NCI-H146 (cell line): ENCODE measurements at places on chromosomes 12 and 14.

GRCh38 chr12:69023840-69024239 is 90.9 kb upstream of the CPM start:
- DNase-seq = no peak

DNA sequence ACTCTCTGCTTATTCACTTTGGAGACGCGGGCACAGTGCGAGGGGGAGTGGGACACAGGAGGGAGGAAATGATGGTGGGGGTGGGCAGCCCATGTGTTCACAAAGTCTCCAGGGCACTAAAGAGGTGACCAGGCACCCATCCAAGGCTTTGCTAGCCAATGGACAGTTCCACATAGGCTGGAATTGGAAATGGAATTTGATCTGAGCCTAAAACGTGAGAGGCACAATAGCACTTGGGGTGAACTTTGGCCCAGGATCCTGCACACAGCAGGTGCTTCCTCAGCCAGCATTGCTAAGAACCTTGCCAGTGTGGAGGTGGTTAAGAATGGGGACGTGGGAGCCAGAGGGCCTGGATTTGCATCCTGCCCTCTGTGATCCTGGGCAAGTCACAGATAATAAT is 193.8 kb downstream of the CHST11 start:
- DNase-seq = no peak

DNA sequence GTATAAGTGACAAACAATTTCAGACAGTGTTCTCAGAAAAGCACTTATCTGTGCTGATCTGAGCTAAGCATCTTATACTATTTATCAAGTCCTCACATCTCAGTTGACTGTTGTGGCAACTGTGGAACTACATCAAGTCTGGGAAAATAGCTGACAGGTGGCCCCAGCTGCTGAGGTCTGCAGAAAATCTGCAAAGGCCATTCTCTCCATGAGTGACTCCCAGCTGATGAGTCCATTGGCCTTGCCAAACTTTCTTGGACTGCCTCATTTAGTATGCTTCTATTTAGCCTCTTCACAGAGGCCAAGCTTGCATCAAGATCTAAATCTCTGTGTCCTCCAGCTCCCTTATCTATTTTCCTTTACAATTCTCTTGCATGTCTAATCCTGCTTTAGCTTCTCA is 174.5 kb upstream of the RBM19 start:
- no peak for DNase-seq

DNA sequence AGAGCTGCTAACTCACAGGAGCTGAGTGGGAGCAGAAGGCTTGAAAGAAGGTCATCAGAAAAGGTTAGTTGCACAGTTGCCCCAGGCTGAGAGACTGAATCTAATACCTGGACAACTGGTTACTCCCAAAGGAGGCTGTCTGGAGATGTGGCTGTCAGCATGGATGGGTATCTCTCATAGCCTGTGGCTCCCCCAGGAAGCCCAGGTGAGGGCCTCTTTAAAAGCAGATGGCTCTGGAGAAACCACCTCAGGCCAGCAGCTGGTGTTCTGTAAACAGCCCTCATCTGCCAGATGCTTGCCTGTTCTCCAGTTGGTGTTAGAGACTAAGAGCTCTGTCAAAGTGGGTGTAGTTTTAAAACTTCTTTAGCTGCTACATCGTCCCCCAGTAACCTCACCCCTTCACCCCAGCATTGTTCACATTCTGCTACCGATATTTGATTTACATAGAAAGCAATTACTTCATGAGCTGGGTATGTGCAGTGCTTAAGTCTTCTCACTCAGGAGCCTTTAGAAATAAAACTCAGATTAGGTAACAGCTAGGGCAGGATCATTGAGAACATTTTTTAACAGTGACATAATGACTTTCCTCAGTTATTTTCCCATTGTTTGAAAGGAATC is 25.8 kb downstream of the DACT1 start:
- DNase-seq = peak; percentile 94

DNA sequence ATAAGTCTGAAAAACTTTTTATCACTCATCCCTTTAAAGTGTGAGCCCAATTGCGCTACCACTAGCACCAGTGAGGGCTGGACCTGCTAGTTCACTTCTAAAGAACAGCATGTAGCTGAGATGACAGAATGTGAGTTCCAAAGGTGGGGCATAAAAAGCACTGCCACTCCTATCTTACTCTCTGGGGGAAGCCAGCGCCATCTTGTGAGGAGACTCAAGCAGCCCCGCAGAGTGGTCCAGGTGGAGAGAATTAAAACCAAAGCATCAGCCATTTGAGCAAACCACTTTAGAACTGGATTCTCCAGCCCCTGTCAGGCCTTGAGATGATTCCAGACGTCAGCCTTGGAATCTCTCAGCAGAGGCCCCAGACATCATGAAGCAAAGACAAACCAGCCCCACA is 39.9 kb downstream of the TMEM132D start:
- no peak for DNase-seq

- DNase-seq = no peak
These were observed 6.2 kb upstream of the KRT84 start for GRCh38 chr12:52391618-52392002.

- no peak for DNase-seq
These were observed 21.4 kb upstream of the HECTD1 start for GRCh38 chr14:31229009-31229408.

DNA sequence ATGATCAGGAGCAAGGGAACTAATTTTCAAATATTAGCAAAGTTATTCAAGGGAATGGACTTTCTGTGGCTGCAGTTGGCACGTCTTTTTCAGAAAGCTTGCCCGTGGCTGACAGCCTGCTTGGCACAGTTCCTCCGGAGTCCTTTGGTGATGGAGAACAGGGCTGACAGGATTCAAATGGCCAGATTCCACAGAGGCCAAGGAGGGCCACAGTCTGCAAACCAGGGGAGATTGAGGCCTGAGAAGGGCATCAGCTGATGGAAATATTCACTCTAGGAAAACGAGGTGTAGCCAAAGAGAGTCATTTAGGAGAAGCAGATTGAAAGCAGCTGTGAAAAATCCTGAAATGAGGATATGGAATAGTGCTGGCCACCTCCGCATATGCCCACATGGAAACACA is 178.3 kb downstream of the EMP1 start:
- DNase-seq = no peak

DNA sequence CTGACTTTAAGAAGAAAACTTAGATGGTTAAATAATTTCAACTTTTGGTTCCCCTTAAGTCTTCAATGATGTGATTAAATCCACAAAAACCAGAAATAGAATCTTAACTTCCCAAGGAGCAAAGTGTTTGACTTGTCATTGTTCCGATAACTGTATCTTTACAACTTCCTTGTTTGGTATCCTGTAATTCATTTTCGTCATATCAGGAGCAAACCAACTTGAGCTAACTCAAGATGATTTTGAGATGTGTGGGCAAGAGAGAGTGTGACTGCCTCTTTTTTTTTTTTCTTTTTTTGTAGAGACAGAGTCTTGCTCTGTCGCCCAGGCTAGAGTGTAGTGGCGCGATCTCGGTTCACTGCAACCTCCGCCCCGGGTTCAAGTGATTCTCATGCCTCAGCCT is 25.3 kb downstream of the DRAM1 start:
- DNase-seq = no peak

DNA sequence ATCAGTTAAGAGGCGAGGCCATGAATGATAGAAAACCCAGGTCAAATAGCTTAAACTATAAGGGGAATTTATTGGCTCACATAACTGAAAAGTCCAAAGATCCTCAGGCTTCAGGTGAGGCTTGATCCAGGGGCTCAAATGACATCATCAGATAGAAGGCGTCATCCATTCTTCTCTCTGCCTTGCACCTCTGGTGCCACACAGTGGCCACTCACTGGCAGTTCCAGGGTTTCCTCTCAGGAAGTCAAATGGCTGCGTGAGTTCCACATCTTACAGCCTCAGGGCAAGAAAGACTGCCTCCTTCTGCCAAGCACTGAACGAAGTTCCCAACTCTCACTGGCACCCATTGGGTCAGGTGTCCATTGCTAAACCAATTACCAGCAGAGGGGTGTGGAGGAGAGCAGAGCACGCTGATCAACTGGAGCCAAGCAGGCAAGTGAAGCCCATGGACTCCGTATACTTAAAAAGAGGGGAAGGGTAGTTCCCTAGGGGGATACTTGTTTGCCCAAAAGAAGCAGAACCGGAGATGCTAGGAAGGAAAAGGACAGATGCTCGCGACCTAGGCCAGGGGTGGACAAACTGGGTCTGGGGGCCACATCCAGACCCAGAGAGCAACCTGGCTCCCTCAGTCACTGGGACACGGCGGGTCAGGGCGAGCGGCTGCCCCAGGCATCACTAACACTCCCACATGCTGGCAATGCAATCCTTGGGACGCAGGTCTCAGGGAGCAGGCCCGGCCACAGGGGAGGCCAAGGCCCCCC is 69.3 kb downstream of the SERPINA3 start:
- no peak for DNase-seq

- DNase-seq = no peak
These were observed 581.5 kb upstream of the TMEM132C start for GRCh38 chr12:127685491-127685890.

DNA sequence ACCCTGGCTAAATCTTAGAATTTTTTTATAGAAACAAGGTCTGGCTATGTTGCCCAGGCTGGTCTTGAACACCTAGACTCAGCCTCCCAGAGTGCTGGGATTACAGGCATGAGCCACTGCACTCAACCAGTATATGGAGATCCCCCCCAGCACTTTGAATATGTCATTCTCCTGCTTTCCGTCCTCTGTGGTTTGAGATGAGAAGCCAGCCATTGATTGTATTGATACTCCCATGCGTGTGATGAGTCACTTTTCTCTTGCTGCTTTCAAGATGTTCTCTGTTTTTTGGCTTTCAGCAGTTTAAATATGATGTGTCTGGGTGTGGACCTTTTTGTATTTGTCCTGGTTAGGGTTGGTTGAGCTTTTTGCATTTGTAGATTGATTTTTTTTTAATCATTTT is 75.2 kb upstream of the DNM1L start:
- DNase-seq = no peak

DNA sequence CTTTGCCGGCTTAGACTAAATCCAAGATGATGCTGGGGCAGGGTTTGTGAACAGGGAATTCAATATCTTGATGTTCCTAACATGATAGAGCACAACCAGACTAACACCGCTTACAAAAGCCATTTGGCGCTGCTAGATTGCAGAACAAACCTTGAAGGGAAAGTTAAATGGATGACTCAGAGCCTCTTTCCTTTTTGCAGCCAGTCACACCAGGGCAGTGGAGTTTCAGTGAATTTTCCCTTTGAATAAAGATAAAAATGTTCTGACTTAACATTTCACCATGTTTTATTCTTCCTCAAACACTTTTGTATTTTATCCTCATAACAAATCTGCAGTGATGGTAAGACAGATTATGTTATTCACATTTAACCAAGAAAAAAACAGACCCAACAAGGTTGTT is 47.3 kb downstream of the PDE6H start:
- DNase-seq = no peak

- DNase-seq = no peak
These were observed 157.4 kb upstream of the FKBP4 start for GRCh38 chr12:2637371-2637770.

- DNase-seq = no peak
These were observed 6.1 kb upstream of the CNIH1 start for GRCh38 chr14:54447231-54447692.

- DNase-seq = no peak
These were observed 260.4 kb downstream of the TTC6 start for GRCh38 chr14:37855871-37856270.

DNA sequence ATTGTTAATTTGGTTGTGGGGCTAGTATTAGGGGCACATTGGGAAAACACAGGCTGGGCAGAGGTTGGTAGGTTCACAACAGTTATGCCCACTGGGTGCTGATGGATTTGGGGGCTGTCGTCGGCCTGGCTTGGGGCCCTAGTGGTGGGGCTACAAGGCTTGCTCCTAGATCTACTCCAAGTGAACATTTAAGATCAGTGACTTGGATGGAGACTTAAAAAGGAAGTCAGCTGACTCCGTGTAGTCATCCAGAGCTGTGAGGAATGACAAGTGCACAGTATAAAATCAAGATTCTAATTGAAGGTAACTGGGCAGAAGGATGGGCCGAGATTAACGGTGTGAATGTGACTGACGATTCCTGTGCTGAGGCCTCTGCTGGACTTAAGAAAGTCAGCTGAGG is 12.8 kb upstream of the NR4A1 start:
- no peak for DNase-seq

DNA sequence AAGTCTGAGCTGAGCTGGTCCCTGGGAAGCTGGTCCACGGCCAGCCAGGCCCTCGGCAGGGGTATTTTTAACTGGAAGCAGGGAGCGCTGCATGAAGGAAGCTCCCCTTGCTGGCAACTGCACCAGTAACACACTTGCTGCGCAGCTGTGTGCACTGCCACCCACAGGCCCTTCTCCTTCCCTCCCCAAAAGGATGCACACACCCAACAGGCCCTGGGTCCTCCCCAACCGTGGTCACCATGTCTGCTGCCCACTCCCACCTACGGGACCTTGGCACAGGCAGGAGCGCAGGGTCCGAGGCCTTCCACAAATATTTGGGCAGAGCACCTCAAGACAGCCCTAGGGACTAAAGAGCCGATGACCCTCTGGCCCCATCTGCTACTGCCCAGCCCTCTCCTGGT is 157.0 kb upstream of the PRMT8 start:
- DNase-seq = no peak

GRCh38 chr14:49582113-49582977 is 3.8 kb downstream of the RPS29 start:
- DNase-seq = no peak

DNA sequence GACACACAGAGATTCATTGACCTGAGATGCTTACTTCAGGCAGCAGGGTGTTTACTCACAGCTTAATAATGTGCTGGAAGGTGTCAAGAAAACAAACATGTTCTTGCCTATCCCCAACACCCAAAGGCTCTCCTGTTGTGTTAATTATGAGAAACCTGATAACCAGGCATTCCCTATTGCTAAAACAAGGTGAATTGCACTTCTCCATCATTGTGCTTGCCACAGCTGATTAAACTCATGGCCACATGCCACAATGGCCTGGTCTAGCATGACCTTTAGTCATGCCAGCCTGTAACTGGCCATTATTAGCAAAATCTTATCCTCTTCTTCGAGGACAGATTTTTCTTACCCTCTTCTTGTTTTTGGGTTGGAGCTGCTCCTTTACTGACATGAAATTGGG is 21.4 kb downstream of the SMOC1 start:
- DNase-seq = peak; percentile 16

GRCh38 chr12:55720071-55720564 is at the start of gene RDH5:
Gene RDH5 (plus strand): TSS chr12:55720393. CDS start chr12:55721185, 792 bp downstream.
- DNase-seq = no peak

DNA sequence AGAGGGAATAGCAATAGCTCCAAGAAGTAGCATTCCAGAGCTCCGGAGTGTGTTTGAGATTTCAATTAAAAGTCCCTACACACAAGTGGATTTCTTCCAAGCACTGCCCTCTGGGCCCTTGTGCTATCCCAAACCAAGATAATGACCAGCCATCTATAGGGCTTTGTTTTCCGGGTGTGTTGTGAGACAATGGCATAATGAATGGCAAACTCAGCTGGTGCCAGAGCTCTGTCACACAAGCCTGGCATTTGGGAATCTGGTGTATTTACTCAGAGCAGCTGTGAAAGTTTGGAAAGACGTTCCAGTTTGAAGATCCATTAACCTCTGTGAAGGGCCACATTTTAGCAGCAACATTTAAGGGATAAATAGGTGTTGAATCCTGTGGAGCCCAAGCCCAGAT is 61.2 kb upstream of the TMTC2 start:
- DNase-seq = peak; percentile 63
